Activated CD4-positive, alpha-beta T cell treated with anti-CD3 and anti-CD28 coated beads for 48 hours (primary cell): ENCODE measurements at places on chromosomes 3 and 15.

- no peak for DNase-seq
These were observed 48.3 kb downstream of the SST start for GRCh38 chr3:187621881-187622280.

DNA sequence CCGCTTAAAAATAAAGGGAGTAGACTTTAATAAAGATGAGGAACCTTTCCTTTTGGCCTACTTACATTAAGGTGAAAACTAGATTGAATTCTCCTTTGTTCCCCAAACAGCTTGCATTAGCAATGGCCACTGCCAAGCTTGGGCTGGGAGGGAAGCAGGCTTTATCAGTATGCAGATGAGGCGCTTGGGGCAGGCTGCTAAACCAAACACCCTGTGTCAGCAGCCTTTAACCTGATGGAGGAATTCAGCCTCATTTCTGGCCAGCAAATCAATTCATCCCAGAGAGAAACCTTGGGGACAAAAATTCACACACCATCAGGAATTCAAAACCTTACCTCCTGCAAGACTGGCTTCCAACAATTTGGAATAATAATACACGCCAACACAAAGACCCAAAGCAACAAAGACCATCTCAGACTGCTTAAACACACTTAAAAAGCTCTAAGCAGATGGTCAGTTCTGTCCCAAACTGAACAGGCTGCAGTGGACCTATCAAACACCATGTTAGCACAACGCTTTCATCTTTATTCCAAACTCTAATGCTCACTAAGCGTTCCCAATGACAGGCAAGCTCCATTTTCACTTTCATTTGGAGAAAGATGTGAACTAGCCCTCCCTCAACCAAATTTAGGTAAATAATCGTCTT, 255.1 kb upstream of the CMC1 start:
- DNase-seq: no peak

GRCh38 chr3:67790043-67790442, 135.6 kb upstream of the SUCLG2 start:
- peak; percentile 71 for DNase-seq

- DNase-seq: no peak
These were observed 74.9 kb downstream of the TIPARP start for GRCh38 chr3:156749244-156749643.

DNA sequence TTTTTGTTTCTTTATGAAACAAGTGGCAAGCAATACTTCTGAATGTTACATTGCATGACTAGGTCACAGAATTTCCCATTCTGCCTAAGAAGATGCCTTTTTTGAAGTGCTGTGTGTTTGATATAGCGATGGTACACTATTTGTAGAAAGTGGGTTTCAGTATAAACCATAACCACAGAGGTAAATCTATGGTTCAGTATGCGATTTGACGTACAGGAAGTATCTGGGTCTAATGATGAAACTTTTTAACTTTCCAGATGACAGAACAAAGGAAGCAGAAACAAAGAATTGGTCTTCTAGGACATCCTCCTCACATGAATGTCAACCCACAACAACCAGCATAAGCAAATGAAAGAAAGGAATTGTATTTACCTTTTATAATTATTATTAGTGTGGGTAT, 133.4 kb upstream of the BHLHE40 start:
- no peak for DNase-seq

GRCh38 chr3:52429031-52429430, 15.9 kb downstream of the SEMA3G start:
- no peak for DNase-seq

DNA sequence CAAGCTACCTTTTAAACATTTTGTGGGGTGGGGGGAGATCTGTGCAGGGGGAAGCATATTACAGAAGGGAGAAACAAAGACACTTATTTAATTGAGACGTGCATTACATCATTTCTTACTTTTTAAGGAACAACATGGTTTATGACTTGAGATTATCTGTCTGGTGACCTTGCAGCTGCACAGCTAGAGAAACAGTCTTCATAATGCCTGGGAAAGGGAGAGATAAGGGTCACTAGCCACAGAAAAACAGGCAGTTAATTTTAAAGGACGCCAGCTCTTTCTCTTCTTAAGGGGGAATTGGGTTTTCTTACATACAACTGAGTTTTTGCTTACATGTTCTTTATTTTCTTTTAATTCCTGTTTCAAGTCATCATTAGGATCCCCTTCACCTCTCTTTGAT, 147.9 kb downstream of the SST start:
- DNase-seq: no peak

- DNase-seq: no peak
These were observed 134.1 kb downstream of the ISL2 start for GRCh38 chr15:76470691-76471090.
